Inflammatory macrophage treated with lipopolysaccharide for 1 hour (primary cell): ENCODE measurements at places on chromosomes 2 and 18.

DNA sequence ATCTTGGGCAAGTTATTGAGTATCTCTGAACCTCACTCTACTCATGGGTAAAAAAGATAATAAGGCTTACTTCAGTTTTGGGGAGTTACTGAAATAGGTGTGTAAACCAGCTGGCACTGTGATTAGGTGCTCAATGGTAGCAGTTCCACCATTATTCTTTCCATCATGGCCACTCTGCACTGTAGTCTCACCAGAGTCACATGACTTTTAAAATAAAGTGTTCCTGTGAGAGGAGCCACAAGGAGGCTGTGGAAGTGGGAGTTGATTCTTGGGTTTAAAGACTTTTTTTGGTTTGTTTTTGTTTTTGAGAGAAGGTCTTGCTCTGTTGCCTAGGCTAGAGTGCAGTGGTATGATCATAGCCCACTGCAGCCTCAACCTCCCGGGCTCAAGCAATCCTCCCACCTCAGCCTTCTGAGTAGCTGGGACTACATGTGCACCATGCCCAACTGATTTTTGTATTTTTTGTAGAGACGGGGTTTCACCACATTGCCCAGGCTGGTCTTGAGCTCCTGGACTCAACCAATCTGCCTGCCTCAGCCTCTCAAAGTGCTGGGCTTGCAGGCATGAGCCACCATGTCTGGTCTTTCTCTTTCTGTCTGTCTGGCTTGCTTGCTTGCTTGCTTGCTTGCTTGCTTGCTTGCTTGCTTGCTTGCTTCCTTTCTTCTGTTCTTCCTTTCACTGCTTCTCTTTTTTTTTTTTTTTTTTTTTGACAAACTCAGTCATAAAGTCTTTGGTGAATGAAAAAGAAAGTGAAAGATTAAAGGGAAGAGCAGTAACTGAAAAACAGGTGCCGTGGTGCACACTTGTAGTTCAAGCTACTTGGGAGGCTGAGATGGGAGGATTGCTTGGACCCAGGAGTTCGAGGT, 21.2 kb upstream of the ACVR1 start:
- no peak for DNase-seq

DNA sequence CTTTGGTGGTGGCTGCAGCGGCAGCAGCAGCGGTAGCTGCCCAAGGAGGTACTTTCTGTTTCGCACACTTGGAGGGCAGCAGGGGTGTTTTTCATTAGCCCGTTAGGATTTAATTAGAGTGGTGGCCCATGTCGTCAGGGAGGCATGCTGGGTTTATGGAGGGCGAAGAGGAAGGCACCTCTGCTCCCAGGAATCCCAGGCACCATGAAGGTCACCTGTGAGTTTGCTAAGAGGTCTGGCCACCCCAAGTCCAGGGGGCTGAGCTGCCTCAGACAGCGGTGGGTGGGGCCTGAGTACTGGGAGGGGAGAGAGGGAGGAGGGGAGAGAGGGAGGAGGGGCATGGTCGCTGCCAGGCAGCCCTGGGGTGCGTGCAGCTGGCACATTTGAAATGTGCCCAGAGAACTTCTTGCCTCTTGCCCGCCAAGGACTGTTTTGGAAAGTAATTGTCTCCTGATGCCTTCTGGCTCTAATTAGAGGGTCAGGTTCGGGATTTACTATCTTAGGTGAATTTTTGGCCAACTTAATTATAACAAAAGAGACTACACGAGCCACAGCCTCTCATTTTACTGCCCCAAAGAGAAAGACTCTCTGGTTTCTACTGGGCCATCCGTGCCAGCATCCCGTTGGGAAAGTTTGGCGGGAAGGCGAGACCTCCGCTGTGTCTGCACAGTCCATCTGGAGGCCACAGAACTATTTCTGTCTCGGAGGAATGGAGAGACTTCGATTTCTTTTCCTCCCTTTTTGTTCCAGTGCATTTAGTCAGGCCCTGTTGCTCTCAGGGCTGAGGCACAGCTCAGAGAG, 62.0 kb downstream of the GLI2 start:
- DNase-seq, result no peak

DNA sequence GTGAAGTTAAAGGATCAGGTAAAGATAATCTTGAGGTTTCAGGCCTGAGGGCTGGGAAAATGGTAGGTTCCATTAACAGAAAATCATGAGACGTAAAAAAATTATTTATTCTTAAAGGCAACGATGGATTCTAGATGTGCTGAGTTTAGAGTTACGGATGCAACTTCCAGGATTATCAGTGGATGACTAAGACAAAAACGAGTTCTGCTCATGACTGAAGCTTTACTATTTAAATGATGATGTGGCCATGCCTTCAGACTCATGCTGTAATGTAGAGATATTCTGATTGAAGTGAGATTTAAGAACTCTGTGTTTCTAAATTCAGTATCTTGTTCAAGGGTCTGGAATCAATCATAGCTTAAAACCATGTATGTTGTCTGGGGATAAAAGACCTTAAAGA, 5.0 kb downstream of the TMEM237 start:
- no peak for DNase-seq

- DNase-seq, result no peak
Observed at GRCh38 chr2:101426822-101427221, 39.5 kb upstream of the CREG2 start.

DNA sequence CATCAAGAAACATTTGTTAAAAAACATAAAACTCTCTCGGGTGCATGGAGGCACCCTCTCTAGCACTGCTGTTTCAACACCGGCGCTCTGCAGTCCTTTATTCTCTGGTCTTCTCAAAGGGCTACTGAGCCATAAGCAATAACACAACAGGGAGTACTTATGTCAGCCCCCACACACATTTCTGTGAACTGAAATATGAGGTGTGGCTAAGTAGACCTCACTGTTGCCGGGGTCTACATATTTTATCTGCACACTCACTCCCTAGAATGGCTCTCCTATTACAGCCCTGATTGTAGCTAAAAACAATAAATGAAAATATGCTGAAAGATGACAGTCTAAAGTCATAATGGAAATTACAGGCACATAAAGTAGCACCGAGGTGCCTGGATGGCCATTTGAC, 235.1 kb downstream of the GRB14 start:
- DNase-seq, result no peak

GRCh38 chr2:212013626-212014025, 525.0 kb downstream of the ERBB4 start:
- no peak for DNase-seq

GRCh38 chr2:18833941-18834340, 244.6 kb upstream of the NT5C1B start:
- DNase-seq, result no peak

DNA sequence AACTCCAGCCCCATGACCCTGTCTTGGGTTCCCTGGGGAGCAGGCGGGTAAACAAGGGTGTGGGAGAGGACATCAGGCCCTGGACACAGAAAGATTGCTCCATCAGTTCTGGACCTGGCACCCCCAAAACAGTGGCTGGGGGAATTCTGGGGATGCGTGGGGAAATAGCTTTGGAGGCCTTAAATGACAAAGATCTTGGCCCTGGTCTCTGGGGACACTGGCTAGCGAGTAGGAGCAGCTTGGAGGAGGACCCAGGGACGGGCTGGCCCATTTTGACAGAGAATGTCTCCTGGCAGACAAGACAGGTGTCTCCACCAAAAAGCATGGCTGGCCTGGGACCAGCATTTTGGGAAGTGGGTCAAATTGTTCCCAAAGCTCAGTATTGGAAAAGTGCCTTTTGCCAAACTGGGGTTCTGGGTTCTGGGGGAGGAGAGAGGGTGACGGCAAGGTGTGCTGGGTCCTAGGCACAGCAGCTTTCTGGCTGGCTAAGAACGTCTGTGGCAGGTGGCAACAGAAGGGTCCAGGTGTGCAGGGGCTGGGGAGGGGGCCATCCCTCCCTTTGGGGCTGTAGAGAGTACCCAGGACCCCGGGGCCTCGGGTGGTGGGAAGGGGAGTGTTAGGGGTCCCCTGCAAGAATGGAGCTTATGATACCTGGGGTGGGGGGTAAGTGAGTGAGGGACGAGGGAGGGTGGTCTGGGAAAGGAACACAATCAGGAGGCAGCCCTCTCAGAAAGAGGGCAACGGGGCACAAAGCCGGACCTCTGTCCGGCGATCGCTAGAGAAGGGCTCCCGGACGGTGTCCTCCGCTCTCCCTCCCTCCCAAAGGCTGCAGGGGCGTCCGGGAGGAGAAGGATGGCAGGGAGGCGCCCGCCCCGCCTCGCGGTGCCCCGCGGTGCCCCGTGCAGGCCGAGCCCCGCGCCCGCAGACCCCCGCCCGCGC, 556 bp downstream of the CYRIA start:
- DNase-seq, result peak; percentile 42

- no peak for DNase-seq
Observed at GRCh38 chr2:55371376-55371775, 48.3 kb downstream of the CCDC88A start.

GRCh38 chr2:234611209-234611608, 114.3 kb upstream of the ARL4C start:
- DNase-seq, result no peak

DNA sequence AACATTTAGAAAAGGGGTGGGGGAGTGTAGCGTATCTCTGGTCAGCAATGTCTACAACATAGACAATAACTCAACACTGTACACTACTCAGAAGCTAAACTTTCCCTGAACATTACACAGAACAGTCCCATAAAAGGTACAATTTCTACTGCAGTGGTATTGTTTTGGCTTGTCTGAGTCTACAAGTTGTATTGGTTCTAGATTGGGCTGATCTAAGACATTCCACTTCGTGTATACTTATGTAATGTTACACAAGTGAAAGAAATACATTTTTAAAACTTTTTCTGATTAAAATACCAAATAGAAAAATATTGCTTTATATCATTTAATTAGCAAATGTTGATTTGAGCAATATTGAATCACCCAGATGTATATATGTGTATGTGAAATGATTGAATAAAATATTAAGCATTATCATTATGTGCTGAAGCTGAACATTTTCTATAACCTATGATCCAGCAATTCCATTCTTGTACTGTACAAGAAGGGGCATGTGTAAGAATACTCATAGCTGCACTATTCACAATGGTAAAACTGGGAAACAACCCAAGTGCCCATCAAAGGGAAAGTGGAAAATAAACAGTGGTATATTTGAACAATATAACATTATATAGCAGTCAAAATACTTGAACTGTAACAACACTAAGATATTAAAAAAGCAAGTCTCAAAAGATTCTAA, 52.4 kb downstream of the VSNL1 start:
- no peak for DNase-seq

DNA sequence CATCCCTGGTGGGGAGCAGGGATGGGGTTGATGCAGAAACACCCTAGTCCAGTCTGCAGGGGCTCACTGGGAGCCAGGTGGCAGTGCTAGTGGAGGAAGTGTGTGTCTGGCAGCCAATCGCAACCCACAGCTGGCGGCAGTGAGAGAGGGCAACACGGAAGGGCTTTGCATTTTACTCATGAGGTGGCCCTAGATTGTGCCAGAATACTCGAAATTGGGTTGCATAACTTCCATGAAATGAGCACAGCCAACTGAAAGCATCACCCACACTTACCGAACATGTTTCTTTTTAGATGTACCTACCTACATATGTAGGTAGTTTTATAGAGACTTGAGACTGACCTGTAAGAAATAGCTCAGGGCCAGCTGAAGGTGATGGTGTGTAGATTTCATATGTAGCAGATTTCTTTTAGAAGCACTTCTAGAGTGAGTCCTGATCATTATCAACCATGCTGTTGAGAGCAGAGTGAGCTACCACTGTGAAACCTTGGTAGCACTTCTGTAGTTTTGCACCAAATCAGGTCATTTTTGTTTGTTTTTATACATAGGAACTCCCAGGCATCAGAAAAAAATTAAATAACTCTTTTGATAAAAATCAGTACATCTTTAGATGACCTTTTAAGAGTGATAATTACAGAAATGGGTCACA, 13.0 kb downstream of the IL18R1 start:
- DNase-seq, result no peak

DNA sequence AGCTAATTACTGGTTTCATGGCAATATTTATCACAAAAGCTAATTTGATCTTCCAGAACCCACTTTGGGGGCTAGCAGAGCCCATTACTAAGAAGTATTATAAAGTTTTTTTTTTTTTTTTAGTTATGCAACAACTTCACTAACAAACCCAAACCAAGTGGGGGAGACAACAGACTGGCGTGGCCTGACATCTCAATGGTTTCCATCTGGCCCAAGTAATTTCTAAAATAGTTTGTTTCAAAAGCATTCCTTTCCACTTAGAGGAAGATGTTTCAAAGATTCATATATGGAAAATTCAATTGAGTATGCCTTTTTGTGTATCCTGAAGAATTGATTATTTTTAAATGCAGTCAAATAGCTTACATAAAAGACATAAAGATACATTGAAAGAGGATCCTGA, 367.1 kb downstream of the HRH4 start:
- no peak for DNase-seq

GRCh38 chr2:72413716-72414115, 266.1 kb upstream of the CYP26B1 start:
- DNase-seq, result no peak

GRCh38 chr2:18047896-18048657, 169.6 kb downstream of the KCNS3 start:
- no peak for DNase-seq

DNA sequence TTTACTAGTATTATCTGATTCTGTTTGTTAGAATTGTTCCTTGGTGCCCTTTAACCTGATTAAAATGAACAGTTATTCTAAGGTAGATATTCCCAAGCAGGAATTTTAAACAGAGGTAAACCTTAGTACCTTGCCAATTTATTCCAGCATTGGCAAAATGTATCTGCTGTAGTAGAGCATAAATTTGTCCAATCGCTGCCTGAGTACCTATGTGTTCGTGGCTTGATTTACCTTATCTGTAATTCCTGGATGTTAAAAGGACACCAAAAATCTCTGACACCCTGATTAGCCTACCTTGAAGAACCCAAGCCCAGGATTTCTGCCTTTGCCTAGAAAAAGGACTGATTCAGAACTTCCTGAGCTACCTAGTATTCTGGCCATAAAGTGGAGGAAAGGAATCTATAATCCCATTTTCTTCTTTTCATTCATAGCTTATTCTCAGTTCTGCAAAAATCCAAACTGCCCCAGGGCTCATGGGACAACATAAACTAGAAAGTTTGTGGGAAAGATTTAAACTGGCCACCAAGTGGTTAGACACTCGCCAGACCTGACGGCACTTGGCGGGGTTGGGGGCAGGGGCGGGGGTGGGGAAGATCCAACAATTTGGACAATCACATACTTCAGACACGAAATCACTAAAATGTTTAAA, 16.2 kb upstream of the ZCCHC2 start:
- no peak for DNase-seq

DNA sequence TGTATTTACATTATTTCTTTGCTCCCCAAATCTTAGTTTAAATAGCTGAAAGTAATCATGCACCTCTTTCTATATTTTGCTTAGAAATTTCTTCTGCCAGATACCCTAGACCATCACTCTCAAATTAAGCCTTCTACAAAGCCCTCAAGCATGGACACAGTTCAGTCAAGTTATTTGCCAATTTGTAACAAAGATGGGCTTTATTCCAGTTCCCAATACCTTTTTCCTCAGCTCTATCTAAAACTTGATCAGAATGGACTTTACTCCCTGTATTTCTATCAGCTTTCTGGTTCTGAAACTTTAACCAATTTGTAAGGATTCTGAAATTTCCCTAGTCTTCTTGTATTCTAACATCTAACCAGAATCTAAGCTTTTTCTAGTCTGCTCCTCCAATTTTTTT, 56.6 kb downstream of the SYT4 start:
- no peak for DNase-seq
